ENCODE measurements at places on chromosomes 13 and 19.
A peak's percentile ranks its signal among the peaks of the same experiment; 100 is the strongest.

GRCh38 chr19:13284929-13285928 lies 135.0 kb downstream of the IER2 start:
- no peak for DNase-seq

GRCh38 chr13:100506154-100506553 lies 82.4 kb downstream of the GGACT start:
- DNase-seq = no peak

DNA sequence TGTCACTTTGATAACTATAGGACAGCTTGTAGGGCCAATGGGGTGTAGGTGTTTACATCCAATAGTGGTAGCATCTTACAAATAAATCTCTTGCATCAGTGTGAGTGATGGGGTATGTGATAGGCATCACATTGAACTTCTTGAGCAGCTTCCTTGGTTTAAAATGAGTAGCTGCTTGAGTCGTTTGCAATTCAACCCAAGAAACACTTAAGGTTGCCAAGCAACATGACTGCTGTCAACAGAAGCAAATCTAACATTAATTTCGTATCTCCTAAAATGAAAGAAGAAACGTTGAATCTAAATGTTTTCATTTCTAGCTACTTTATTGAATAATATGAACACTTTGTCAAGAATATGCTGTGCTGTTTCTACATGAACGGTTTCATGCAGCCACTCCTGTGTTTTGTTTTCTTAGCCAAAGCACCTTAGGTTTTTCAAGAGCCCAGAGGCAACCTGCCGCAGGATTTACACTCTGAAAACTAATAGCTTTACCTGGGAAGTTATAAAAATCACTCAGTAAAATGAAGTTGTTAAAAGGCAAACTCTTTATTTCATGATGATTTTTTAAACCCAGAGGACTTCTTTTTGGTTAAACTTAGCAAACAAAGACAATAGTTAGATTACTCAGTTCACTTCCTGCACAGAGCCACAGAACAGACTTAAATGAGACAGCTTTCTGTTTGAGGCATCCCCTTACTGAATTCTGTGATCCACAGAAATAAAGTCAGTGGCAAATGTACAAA lies 305.2 kb downstream of the MTUS2 start:
- no peak for DNase-seq

DNA sequence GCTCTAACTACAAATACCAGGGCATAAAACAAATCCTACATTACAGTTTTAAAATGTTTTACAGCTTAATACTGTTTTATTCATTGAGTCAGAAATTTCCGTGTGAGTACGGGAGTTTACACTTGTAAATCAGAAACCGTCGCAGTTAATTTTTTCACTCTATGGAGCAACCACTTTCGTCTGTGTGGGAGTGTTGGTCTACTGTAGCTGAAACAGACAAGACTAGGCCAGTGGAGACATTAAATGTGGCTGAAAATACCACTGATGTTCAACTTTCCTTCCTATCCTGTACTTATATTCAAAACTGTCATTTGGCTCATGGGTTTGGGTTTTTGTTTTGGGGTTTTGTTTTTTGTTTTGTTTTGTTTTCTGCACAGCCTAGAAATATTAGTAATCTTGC lies 268.7 kb downstream of the DCT start:
- no peak for DNase-seq

- DNase-seq = no peak
Measured at GRCh38 chr13:104975272-104975671, 1560.2 kb downstream of the EFNB2 start.

DNA sequence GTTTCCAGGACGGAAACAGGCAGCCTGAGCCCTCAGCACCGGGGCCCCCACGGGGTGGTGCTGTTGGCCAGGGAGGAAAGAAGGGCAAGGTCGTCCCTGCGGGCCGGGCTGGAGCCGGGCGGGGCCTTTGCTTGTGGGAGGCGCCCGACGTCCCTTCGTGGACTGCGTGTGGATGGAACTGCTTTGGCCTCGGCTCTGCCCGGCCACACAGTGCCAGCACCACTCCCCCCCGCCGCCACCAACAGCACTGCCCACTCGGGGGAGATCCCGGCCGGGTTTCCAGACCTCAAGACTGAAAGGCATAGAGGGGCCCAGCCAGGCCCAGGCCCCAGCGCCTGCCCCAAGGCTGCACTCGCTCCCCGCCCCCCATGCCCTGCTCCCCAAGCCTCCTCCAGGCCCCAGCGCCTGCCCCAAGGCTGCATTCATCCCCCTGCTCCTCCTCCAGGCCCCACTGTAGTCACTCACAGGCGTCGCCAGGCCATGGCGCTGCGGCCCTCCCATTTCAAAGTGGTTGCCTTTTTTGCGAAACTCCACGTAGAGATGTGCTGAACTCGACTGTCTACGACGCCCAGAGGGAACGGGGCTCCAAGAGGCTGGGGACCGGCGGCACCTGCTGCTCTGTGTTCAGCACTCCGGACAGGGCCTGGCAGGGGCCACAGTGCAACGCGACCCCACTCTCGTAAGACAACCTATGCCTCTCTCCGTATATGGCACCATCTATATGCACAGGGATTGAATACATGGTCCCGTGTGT lies 22.5 kb downstream of the C13orf46 start:
- DNase-seq = peak; percentile 47

DNA sequence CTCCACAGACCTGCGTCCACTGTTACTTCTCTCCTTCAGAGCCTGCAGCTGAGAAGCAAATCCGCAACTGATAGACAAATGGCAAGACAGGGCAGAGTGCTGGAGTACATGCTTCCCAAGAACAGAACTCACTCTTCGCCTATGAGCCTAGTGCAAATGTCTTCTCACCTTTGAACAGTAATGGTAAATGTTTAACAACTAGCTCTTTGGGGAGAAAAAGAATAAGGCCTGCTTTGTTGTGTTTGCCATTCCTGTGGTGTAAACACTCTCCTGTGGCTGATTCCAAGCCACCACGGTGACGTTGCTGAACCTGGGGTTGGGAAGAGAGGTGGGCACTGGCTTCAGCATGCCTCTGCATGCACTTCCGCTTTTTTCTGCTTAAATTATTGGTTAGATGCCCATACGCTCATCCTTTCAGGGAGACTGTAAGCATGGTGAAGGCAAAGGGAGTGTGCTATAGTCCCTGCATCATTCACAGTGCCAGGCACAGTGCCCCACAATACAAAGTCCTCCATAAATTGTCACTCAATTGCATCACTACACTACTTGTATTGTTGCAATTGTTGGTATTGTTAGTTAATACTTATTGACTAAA lies 28.1 kb upstream of the GTF3A start:
- DNase-seq = no peak

GRCh38 chr13:50788551-50789210 lies 54.8 kb downstream of the DLEU7 start:
- DNase-seq = no peak

DNA sequence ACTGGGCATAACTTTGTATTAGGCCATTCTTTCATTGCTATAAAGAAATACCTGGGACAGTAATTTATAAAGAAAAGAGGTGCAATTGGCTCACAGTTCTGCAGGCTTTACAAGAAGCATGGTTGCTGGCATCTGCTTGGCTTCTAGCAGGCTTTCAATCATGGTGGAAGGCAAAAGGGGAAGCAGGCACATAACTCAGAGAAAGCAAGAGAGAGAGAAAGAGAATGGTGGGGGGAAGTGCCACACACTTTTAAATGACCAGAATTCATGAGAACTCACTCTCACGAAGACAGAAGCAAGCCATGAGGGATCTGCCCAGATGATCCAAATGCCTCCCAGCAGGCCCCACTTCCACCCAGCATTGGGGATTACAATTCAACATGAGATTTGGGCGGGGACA lies 179.7 kb downstream of the SPRY2 start:
- no peak for DNase-seq

- no peak for DNase-seq
Measured at GRCh38 chr19:30754162-30754561, 382.0 kb downstream of the ZNF536 start.

- no peak for DNase-seq
Measured at GRCh38 chr19:4773047-4773640, 18.4 kb upstream of the FEM1A start.

- DNase-seq = no peak
Measured at GRCh38 chr13:59635589-59635988, 528.1 kb downstream of the DIAPH3 start.

DNA sequence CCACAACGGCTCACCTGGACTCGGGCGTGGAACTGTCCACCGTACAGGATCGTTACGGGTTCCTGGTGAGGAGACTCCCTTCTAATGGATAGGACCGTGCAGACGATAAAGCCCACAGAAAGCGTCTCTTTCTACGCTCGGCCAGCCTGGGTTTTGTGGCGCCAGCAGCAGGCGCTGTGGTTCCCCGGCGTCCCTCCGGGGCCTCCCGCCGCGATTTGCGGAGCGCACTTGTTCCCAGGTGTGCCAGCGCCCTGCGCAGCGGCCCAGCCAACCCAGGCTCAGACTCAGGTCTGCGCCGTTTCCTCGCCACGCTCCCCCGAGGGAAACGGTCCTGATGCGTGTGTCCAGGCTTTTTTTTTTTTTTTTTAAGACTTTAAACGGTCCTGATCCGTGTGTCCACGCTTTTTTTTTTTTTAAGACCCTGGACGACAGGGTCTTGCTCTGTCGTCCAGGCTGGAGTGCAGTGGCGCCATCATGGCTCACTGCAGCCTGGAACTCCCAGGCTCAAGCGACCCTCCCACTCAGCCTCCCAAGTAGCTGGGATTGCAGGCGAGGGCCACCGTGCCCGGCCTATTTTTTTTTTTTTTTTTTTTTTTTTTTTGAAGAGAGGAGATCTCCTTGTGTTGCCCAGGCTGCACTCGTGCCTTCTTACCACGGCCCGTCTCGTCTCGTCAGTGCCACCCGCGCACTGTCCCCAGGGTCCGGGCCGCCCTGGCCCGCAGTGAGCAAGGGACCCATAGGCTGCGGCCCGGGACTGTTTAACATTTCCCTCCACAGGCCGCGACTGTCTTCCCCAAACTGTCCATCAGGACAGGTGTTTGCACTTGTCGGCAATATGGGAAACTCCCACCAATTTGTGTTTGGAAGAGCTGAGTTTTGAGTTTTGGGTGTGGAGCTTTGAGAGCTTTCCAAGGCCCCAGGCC lies 23.8 kb downstream of the GJA3 start:
- no peak for DNase-seq

DNA sequence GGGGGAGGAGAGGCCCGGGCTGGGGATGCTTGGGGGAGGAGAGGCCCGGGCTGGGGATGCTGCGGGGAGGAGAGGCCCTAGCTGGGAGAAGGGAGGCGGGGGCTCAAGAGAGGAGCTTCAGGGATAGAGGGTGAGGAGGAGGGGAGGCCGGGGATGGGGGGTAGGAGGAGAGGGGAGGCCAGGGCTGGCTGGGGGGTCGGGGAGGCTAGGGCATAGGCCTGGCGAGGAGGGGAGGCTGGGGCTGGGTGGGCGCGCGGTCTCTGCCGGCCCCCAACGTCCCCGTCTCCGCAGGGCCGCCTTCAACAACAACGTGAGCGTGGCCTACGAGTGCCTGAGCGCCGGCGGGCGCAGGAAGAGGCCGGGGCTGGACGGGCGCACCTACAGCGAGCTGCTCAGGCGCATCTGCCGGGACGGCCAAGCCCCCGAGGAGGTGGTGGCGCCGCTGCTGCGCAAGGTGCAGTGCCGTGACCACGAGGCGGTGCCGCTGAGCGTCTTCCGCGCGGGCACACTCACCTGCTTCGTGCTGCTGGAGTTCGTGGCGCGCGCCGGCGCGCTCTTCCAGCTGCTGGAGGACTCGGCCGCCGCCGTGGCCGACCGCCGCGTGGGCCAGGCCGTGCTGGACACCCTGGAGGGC lies 11.4 kb downstream of the TPGS1 start:
- DNase-seq = no peak

GRCh38 chr13:45225370-45225769 lies 24.5 kb upstream of the KCTD4 start:
- no peak for DNase-seq

DNA sequence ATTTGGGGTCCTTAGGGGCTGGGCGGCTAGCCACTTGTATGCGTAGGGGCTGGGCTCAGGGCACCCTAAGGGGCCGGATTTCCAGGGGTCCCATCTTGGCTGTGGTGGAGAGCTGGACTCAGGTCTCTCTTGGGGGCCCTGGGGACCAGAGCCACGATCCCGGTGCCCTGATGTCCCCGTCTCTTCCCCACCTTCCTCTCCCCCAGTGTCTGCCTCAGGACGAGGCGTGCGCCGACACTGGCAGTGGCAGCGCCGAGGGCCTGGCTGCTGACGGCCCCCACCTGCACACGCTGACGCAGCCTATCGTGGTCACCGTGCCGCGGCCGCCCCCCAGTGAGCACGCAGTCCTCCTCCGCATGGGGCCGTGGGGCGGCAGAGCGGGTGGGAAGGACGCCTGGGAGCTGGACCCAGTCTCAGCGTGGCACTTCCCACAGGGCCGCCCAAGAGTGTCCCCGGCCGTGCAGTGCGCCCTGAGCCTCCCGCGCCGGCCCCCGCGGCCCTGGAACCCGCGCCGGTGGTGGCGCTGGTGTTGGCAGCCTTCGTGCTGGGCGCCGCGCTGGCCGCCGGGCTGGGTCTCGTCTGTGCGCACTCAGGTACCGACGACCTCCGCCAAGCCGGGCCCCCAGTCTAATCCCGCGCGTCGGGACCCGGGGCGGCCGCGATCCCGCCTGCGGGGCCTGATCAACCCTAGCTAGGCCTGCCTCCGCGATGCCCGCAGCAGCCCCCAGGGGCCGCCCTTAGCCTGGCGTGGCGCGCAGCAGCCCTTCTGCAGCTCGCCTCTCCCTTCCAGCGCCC lies 2.7 kb upstream of the SNAPC2 start:
- DNase-seq = no peak

- DNase-seq = no peak
Measured at GRCh38 chr19:38912600-38913514, 871 bp upstream of the CCER2 start.

DNA sequence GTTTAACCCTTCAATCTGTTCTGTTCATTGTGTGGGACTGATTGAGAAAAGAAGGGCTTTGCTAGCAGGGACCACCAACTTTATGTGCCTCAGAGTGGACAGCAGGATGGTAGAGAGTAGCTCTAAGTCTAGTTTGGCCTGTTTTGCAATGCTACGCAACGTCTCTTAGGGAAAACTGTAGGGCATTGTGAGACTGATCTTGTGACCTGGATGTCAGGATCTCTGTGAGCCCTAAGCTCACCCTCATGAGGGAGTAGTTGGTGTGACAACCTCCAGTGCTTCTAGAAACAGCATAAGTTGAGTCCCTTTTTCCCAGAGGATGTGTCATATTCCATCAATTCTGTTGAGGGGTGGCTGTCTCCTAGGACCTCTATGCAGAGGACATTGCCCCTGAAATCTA lies 9.5 kb upstream of the ZNF543 start:
- no peak for DNase-seq

DNA sequence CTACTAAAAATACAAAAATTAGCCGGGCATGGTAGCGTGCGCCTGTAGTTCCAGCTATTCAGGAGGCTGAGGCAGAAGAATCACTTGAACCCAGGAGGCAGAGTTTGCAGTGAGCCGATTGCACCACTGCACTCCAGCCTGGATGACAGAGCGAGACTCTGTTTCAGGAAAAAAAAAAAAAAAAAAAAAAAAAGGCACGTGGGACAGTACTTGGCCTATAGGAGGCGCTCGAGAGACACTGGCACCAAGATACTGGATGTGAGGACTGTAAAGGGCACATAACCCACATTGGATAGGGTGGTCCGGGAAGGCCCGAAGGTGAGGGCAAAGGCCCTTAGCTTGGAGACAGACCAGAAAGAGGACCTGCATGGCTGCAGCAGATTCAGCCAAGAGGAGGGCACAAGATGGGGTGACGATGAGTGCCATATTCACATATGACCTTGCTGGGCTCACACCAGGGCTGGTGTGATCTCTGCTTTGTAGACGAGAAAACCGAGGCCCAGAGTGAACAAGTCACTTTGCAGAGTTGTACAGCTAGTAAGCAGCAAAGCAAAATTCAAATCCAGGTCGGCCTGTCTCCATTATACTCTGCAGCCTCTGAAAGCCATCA lies 89.4 kb downstream of the DPF1 start:
- no peak for DNase-seq

- no peak for DNase-seq
Measured at GRCh38 chr13:26861941-26862340, 101.4 kb upstream of the GPR12 start.

Measured in pulmonary artery endothelial cell (primary cell).